ENCODE measurements at places on chromosomes 2 and 18.
A peak's percentile ranks its signal among the peaks of the same experiment; 100 is the strongest.

GRCh38 chr2:172233987-172234715, 131.5 kb upstream of the DLX2 start:
- H3K4me1 ChIP-seq, result peaks cover 17% of the 10 kb centered on the region
- H3K4me3 ChIP-seq, result peak overlapping the region; percentile 68

DNA sequence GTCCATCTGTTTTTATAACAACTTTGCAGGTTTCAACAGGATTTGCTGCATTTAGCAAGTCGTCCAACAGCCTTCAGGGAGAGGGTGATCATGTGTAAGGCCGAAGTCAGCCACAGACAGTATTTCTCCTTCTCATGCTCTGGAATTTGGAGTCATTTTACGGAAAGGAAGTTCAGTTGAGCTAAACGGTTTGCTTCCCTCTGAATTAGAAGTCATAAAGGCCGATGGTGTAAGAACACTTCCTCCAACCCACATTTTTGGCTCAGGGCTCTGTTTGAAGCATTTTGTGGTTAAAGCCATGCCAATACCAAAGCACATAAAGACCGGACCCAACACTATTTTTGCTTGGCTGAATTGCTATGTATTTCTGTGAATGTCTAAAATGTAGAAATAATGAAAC, 129.5 kb downstream of the TMEM182 start:
- H3K4me3 ChIP-seq, result no peak overlapping the region
- H3K36me3 ChIP-seq, result no peaks in the 10 kb centered on the region
- no peaks in the 10 kb centered on the region for H3K27me3 ChIP-seq

DNA sequence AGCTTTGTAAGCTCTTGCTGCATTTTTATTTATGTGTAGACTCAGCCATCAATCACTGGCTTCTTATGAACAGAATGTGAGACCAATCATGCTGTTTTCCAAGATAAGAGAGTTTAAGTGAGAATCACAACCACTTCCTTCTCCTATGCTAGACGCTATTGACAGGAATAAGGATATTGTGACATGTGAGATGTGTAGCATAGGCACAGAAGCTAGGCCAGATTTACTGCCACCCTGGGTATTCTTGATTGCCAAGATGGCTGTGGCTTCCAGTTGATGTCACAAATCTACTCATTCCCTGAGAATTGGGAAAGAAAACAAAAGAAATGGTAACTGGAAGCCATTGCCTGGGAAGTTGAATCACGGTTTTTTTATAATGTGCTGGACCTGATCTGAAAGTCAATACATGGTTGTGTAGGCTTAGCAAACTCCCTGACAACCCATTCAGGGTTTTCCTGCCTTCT, 49.9 kb downstream of the RAB27B start:
- no peak overlapping the region for H3K4me3 ChIP-seq
- no peaks in the 10 kb centered on the region for H3K27me3 ChIP-seq
- peak; percentile 73 for DNase-seq
- H3K4me1 ChIP-seq, result peaks cover 41% of the 10 kb centered on the region

DNA sequence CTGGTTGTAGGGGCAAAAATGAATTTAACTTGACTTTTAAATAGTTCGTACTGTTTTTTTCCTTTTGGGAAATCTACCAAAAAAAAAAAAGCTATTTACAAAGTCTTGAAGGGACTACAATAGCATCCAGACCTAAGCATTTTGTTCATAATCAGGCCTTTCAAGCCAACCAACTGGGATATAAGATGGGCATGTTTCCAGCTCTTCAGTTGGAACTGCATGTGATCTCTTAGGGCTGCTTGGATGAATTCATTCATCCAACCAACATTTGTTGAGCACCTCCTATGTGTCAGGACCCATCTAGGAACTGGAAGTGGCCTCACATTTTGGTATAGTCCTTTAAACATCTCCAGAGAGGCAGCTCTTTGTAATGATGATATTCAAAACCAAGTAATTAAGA, 98.6 kb downstream of the AAK1 start:
- H3K4me1 ChIP-seq, result peaks cover 10% of the 10 kb centered on the region
- H3K27me3 ChIP-seq, result no peaks in the 10 kb centered on the region
- H3K36me3 ChIP-seq, result peaks cover 19% of the 10 kb centered on the region
- no peak for DNase-seq
- H3K27ac ChIP-seq, result no peak overlapping the region
